ENCODE measurements at places on chromosomes 7 and 10. TPM values are rescaled to one million over a fixed set of nuclear protein-coding genes. Genes with fewer than 3 reads are reported as not detected.

DNA sequence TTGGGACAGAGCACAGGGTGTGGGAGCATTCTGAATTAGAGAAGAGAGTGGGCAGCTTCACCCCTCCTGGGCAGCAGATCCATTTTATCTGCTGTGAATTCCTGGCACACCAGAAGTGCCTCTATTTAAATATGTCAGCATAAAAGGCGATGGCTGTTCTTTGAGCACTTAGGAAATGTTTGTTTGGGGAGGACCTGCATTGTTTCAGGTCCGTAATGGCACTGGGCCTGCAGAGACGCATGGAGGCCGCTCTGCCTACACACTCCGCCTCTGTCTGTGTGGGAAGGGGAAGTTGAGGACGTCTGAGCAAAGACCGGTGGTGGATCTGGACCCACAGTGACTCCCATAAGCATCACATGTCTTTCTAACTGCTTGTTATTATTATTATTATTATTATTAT is 253.2 kb downstream of the CAMK1D start:
- DNase-seq: no peak

- DNase-seq: no peak
Observed at GRCh38 chr10:79079054-79079397, 10.3 kb downstream of the ZMIZ1 start.

DNA sequence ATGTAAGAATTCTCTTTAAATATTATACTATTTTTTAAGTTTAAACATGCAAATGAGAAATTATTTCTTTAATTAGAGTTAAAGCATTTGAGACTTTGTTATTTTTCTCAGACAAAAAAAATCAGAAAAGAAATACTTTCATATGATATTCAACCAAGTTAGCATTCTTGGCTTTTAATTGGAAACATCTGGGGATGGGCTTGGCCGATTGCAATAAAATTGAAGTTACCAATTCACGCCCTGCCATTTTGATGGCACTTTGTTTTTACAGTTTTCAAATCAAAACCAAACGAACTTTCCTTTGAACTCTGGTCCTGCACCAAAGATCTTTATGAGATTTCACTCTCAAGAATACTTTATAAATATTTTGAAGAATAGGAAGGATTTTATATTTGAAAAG is 127.7 kb downstream of the ATE1 start:
- DNase-seq: no peak

- DNase-seq: no peak
Observed at GRCh38 chr10:37992083-37992482, 15.6 kb upstream of the ZNF25 start.

GRCh38 chr10:89357975-89358374 is 19.9 kb upstream of the IFIT1B start:
- no peak for DNase-seq

DNA sequence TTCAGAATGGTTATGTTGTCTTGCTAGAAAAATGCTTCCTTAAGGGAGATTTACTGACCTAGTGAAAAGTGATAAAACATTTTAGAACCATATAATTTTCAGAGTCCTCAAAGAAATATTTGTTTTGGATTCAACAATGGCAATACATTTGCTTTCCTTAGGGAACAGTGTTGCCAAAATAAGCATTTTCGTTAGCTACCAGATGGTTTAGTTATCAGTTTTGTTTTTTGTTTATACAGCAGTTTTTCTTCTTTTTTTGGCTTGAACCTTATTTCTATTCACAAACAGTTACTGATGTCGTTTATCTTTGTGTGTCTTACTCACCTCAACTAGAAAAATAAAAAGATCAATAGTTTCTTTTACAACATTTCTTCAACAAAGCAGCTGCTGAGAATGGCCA is 48.6 kb downstream of the EXOC4 start:
- DNase-seq: no peak

DNA sequence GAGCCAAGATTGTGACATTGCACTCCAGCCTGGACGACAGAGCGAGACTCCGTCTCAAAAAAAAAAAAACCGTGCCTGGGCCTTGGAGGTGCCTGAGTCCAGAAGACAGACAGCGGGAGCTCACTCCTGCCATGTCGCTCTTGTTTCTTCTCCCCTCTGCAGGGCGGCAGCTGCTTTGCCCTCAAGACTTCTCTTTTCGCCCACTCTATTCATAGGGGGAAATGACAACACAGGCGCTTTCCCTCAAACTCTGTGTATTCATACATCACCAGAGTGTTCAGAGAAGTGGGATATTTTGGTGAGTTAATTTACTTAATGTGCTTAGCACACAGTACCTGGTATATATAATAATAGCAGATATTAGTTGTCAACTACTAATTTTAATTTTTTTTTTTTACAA is 44.5 kb downstream of the FOXK1 start:
- DNase-seq: no peak

- no peak for DNase-seq
Observed at GRCh38 chr10:35781643-35782035, 139.5 kb upstream of the FZD8 start.

DNA sequence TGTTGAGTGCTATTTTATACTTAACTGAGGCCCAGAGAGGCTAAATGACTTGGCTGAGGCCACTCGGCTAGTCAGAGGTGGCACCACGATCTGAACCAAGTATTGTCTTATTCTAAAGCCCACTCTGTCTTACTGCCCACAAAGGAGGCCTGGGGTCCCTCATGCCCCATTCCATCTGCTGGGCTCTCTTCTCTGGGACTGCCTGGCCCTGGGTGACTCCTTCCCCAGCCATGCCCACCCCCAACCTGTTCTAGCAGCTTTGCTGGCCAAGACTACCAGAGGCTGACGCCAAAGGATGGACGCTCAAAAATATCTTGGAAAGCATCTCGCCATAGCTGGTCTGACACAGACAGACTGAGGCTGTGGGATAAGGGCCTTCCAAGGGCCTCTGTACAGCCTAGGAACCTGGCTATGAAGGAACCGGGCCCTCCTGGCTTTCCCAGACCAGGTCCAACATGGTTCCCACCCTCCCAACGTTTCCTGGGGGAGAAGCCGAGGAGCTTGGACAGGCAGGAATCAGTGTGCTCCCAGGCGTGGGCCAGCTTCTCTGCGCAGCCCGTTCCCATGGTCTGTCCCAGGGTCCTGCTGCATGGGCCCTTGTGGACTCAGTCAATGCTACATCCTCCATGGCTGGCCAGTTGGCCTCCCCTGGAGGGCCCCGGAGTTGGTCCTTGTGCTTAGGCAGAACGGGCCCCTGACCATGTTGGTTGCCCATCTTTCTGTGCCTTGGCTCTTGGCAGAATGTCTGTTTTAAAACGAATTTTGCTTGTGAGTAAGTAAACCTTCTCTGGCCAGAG is 11.7 kb downstream of the HSPA12A start:
- no peak for DNase-seq

- DNase-seq: no peak
Observed at GRCh38 chr7:4271716-4272015, 410.4 kb upstream of the FOXK1 start.

DNA sequence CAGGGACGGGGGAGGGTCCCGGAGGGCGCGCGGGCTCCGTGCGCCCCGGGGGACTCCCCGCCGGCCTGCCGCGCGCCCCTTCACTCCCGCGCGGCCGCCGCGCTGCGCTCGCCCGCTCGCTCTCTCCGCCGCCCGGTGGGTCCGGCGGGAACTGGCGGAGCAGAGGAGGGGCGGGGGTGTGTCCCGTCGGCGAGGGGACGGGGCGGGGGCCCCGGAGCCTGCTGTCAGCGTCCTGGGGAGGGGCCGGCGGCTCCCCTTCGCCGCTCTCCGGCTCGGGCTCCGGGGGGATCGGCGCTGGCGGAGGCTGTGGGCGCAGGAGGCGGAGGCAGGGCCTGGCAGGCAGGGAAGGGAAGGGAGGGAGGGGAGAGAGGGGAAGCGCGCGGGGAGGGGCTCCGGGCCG is at the start of gene SH3PXD2A:
TSS of gene SH3PXD2A (minus strand) at position 153 of the 400 bp plus-strand sequence. CDS start 310 bp downstream, outside the sequence.
- peak; percentile 87 for DNase-seq

GRCh38 chr7:148772297-148773089 is 73.8 kb downstream of the CUL1 start:
- no peak for DNase-seq

GRCh38 chr10:88693392-88694020 is 12.5 kb upstream of the LIPK start:
- DNase-seq: no peak

The FKBP6 gene
- not detected for total RNA-seq

The POLL gene
- total RNA-seq: 21.0 TPM

The NUTM2E gene
- total RNA-seq: not detected

The OR2A1 gene
- total RNA-seq: 0.39 TPM

All from right cardiac atrium (tissue), 5 donors.